ENCODE measurements at places on chromosomes 1 and 21.

DNA sequence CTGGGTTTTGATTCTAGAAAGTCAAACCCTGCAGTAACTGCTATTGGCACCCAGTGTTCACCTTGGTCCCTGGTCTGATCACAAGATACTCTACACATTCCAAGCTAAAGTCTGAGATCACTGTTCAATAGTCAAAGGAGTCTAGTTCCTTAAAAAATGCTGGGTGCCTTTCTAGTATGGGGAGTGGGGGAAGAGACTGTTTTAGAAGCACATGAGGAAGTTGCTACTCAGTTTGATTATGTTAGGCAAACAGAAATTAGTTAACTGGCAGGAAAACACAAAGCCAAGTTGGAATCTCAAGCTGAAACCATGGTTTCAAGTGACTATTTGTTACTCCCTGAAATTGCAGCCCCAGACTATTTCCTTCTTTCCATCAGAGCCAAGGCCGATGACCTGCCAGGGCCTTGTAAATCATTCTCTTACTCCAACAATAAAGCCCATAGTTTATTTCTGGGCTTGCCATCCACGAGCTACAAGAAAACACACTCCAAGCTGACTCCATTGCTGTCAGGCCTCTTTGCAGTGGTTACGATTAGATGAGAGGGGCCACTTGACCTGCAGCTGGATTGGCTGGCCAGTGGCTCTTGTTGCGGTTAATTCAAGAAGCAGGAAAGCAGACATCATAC is 21.1 kb upstream of the VTCN1 start:
- no peak for DNase-seq

DNA sequence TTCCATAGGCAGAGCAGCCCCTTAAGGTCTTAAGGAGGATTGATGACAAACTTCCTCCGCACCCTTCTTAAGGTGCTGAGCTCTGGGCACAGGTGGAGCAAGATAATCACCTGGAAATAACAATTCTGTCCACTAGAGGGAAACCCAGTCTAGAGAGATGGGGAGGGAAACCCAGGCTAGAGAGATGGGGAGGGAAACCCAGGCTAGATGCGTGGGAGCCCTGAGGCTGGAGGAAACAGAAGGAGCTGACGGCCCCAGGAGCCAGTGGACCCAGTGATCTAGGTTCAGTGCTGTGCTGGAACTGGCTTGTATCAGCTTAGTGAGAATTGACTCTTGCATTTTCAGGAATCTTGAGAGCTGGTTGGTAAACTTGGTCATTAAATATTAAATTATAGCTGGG is 17.8 kb upstream of the MYCL start:
- no peak for DNase-seq

DNA sequence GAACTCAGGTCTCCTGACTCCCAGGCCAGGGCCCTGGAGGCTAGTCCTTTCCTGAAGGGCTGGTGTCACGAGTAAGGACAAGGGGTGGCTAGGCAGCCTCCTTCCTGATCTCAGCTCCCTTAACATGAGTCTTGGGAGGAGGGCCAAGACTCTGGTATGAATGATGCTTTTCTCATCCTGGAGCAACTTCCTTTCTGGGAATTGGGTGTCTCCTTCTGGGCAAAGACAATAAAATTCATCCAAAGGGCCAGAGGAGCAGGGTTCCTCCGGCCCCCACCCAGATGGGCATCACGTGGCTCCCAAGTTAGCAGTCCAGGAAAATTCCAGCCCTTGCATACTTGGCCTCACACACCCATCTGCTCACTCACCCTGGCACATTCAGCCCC is at the start of gene FAM167B:
Gene FAM167B (plus strand): TSS at position 335 of the 386 bp plus-strand sequence. CDS start 200 bp downstream, outside the sequence.
- DNase-seq = no peak

- no peak for DNase-seq
These were observed 12.0 kb downstream of the SYT2 start for GRCh38 chr1:202698276-202698675.

DNA sequence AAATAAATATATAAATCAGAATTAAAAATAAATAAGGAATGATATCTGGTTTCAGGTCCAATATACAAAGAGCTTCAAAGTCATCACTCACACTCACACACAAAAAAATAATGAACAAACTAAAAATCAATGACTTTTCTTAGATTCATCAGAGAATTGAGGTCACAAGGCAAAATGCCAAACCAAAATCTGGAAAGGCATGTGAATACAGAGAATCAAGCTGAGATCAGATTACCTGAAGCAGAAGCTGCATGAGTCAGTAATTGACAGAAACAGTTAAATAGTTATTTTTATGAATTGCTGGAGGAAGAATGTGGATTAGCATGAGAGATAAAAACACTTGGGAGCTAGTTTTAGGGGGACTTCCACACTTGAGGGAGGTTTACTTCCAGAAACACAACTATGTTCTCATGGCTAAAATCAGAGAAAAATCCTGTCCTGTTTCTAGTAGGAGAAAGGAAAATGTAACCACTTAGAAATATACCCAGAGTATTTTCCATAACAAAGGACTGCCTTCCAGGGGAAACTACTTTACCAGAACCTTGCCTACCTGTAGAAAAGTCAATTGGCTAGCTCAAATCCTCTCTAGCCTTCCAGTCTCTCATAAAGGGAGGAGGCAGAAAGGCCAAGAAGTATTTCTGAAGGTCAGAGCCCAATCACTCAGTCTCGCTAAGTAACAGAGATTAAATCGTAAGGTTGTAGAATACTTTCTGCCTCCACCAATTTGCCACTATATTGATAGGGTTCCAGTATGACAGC is 536.6 kb upstream of the NR5A2 start:
- no peak for DNase-seq

- no peak for DNase-seq
These were observed 257.2 kb downstream of the PLPP3 start for GRCh38 chr1:56322211-56322610.

GRCh38 chr1:17569200-17570139 is 30.0 kb downstream of the ARHGEF10L start:
- DNase-seq = no peak

DNA sequence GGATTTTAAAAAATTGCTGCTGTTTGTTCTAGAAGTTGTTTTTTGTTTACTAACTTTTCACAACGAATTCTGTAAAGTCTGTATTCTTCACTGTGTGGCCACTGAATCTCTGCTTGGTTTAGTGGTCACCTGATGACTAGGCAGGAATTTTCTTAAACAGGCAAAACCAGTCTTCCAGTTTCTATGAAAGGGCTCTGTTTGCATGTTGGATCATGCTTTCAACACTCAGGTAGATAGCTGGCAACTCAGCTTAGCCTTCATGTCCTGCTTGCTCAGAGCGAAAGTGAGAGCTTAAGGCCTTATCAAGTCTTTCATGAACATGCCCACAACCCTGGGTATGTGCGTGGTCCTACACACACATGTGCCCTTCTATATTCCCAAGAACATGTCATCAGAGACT is 52.4 kb upstream of the CCDC190 start:
- DNase-seq = no peak

- no peak for DNase-seq
These were observed 218.8 kb upstream of the CAMK1G start for GRCh38 chr1:209364716-209365115.

GRCh38 chr1:246624091-246624490 is 57.8 kb downstream of the CNST start:
- no peak for DNase-seq

DNA sequence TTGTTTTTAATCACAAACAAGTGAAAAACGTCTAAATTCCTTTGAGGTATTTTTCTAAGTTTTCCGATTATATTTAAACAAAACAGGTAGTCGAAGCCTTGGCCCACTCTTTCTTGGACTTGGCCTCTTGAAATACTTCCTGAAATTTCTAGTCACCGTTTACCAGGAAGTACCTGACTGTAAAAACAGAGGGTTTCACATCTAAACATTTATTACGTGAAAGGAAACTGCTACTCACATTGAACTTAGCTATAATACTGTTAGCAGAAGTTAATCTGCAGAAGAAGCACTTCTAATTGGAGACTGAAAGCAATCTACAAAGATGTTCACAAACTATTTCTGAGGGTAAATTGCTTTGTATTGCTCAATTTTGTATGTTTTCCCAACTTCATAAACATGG is 526.0 kb upstream of the ADGRL4 start:
- no peak for DNase-seq

GRCh38 chr1:16433030-16433429 is 4.2 kb downstream of the SPATA21 start:
- DNase-seq = no peak

- no peak for DNase-seq
These were observed 7.2 kb upstream of the C8B start for GRCh38 chr1:56972976-56973375.

DNA sequence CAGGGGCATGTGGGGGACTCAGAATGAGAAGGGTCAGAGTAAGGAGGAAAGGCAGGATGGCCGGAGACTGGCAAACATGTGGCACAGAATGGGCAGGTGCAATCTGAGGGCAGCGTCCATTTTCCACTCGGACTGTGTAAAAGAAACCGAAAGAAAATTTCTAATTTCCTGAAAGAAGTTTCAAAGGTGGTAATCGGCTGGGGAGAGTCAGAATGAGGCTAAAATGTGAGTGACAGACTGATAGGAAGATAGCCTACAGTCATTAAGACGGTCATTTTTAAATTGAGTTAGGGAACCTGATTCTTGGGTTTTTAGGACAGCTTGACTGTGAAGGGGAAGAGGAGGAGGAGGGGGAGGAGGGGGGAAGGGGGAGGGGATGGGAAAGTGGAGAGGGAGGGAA is 23.6 kb downstream of the COA6 start:
- no peak for DNase-seq

- no peak for DNase-seq
These were observed 49.5 kb upstream of the NPL start for GRCh38 chr1:182740120-182740519.
